NCI-H226 (cell line): ENCODE measurements at places on chromosomes 6 and 20.

- no peak for DNase-seq
These were observed 21.4 kb downstream of the SYCP2L start for GRCh38 chr6:10908228-10908627.

DNA sequence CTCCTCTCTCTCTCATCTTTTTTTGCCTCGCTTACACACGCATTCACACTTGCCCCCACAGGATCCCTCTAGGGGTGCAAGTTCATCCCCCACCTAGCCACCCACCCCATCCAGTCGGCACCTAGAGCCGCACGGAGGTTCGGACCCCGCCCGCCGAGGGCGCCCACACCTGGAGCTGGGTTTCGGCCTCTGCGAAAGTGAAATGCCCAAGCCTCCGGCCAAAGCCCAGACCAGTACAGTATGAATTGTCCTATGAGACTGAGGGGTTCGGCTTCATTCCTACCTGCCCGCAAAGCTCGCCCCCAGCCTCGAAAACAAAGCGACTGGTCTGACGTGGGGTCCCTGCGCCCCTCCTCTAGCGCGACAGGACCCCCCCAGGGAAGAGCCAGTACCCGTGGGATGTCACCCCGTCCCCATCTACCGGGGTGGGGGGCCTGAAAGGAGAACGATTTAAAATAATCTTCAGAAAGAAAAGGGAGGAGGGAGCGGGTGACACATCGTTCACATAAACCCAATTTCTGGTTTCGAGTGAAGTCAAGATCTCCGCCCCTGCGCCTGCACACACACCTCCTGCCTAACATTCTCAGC, 1.5 kb downstream of the TFAP2A start:
- DNase-seq: no peak

DNA sequence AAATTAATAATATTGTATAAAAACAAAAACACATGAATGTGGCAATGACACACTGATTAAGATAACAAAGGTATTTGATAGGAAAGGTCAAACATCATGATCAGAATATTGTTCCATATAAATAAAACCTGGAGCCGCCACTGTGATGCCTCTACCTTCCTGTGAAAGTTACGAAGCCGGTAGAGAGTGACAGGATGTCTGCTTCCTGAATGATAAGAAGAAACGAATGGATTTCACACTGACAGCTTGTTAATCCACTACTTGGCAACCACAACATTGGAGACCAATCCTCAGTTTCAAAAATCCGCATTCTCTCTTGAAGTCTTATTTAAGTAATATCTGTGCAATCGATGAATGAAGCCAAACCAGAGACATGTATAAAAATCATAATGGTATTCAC, 315.1 kb downstream of the HDGFL1 start:
- DNase-seq: no peak

DNA sequence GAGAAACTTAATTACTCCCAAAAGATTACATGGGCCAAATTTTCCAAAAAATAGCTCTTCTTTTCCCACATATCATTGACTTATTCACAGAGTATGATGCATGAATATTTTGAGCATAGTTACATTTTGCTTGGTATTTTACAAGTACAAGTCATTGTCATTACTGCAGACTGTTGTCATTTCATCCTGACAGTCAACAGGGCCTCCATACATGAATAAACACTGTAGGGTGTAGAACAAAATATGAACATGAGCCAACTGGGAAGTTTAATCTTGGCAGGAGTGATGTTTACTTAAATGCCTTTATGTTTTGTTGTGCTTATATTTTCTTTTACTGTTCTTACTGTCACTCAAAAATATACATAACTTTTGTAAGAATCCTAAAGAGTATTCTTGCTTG, 340.7 kb downstream of the ADGRB3 start:
- DNase-seq: no peak

DNA sequence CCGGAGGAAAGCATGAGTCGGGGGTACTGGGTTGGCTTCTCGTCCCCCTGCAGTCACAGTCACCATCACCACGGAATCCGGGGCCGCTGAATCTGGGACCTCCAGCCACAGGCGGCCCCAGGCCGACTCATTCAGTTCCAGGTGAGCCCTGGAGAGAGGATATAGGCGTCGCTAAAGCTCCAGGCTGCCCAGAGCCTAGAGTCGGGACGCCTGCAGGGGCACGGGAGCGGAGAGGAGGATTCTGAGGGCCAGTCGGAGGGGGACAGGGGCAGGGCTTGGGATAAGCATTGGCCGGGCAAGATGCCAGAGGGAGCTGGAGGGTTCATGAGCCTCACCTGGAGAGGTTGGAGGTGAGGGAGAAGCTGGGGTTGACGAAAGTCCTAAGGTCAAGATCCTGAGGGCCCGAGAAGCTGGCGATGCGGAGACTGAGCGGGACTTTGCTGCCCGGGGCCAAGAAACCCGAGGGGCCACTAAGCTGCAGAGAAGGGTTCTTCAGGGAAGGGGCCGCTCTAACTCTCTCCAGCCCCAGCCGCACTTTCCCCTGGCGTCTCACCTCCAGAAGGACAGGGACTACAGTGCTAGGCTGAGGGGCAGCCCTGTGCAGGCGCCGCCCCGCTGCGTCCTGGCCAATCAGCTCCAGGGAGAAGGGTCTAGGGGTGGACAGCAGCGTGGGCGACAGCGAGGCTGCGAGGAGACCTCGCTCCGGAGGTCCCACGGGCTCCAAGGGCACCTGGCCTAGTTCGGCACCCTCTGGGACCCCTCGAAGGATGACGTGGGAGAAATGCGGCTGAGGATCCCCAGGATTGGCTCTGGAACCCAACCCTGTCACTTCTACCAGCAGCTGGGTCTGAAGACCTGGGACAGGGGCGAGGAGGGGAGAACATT, 3.7 kb downstream of the SAPCD1 start:
- DNase-seq: no peak

DNA sequence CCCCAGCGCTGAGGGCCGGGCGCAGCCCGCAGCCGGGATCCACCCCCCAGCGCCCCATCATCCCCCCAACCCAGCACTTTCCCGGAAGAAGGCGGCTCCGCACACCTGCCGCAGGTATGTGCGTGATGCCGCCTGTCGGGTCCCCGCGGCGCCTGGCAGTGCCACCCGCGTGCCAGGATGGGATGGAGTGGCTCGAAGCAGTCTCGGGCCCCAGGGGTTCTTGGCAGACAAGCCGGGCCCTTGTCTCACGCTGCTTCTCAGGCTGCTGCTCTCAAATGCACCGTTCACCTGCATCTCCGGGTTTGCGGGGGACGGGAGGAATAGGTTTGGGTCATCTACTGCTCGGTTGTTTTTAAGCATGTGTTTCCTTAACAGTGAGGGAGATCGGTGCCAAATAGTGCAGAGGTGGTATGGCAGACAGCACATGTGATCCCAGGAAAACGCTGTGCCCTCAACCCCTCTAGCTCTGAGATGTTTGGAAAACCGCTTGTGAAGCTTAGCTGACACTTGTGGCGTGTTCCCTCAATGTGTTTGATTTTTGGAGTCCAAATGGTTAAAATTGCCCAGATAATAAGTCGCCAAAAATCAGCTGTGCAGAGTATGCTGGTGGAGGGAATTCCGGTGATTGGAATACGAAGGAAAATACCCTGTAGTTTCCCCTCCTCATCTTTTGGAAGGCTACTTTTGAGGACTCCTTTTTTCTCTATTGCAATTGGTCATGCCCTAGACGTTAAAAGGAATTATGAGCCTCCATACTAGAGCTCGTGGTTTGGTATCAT, 926 bp downstream of the MYLIP start:
- DNase-seq: no peak

- no peak for DNase-seq
These were observed 7.9 kb upstream of the CPNE5 start for GRCh38 chr6:36847152-36847551.

GRCh38 chr6:140571145-140571544, 1196.7 kb upstream of the CITED2 start:
- DNase-seq: no peak

GRCh38 chr6:122264557-122264956, 134.9 kb upstream of the HSF2 start:
- DNase-seq: no peak
